Cerebellar cortex (tissue), 1 donor: ENCODE measurements at places on chromosomes 1 and 21.
A peak's percentile ranks its signal among the peaks of the same experiment; 100 is the strongest.

GRCh38 chr1:89556726-89557444, 32.3 kb downstream of the LRRC8B start:
- no peak for DNase-seq

GRCh38 chr1:10399444-10399941, 629 bp downstream of the PGD start:
- peak; percentile 44 for DNase-seq

DNA sequence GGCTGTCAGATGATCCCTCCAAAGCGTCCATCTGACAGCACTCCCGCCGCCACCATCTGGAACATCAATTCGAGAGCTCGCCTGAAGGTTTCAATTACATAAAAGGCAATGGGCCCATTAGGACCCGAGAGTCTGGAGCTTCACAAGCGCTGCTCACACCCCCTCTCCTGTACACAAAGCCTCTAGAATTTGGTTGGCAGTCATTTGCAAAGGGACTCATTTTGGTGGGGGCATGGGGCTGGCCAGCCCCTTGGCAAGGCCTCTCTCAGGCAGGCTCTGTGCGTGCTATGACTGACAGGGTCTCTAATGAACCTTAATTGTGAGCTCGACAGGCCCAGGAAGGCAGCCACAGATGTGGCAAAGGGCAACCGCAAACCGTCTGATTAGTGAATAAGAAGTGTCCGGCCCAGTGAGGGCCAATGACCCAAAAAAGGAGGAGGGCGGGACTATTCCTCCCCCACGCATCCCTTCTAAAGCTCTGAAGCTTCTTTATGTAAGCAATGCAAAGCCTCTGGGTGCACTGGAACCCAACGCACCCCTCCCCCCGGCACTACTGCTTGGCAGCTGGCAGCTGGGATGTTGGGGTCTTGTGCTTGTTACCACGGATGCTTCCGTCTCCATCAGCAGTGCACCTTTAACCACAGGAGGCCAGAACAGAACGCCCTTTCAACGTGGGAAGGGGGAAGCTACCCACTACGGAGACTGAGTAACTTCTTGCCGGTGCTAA, 79.4 kb downstream of the CAPZB start:
- peak; percentile 83 for DNase-seq

DNA sequence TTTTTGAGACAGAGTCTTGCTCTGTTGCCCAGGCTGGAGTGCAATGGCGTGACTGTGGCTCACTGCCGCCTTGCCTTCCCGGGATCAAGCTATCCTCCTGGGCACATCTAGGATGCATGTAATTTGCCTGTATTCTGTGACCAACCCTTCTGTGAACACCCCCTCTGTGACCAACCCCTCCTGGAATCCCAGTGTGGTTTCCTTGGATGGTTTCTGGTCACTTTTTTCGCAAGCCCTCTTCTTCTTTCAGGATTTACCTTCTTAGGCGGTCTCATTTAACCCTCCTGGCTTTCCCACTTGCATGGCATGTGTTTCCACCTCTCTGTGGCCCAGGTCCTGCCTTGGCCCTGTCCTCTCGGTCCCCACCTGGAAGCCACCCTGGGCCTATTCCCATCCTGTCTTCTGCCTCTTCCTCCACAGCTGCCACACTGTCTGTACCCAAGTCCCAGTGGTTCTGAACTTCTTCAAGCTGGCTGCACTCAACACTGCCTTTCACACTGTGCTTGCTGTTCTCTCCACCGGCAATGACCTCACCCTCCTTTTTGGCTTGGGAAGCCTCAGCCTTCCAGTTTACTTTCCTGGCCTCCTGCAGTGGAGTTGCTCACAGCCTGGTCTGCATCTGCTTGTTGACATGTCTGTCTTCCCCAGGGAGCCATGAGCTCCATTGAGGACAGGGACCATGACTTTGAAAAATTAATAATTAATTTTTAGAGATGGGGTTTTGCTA, 57.0 kb downstream of the DISC1 start:
- no peak for DNase-seq

- DNase-seq: no peak
Observed at GRCh38 chr1:203405703-203406438, 54.9 kb upstream of the FMOD start.

DNA sequence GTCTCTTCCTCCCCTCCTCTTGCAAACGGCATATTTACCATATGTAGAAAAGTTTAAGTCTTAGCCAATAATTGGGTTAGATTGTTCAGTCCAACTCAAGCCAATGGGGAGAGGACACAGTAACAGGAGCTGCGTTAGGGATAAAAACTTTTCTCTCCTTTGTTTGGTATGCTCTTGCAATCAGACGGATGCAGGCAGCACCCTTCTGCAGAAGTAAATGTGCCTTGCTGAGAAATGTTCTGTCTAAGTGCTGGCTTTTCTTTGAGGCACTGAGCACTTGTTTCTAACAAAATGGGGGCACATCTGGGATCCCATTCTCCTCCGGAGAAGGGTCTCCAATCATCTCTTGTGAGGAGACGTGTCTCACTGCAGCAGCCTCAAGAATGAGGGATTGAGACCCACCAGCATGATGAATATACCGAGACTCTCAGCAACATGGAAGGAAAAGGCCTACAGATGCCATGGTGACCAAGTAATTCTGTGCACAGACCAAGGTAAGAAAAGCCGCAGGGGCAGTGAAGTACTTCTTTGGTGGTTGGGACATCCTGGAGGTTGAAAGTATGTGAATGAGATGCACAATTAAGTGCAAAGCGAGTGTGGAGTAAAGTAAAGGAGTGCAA, 20.7 kb upstream of the GNG4 start:
- DNase-seq: no peak

GRCh38 chr1:12627296-12627695, 9.3 kb upstream of the DHRS3 start:
- DNase-seq: no peak

DNA sequence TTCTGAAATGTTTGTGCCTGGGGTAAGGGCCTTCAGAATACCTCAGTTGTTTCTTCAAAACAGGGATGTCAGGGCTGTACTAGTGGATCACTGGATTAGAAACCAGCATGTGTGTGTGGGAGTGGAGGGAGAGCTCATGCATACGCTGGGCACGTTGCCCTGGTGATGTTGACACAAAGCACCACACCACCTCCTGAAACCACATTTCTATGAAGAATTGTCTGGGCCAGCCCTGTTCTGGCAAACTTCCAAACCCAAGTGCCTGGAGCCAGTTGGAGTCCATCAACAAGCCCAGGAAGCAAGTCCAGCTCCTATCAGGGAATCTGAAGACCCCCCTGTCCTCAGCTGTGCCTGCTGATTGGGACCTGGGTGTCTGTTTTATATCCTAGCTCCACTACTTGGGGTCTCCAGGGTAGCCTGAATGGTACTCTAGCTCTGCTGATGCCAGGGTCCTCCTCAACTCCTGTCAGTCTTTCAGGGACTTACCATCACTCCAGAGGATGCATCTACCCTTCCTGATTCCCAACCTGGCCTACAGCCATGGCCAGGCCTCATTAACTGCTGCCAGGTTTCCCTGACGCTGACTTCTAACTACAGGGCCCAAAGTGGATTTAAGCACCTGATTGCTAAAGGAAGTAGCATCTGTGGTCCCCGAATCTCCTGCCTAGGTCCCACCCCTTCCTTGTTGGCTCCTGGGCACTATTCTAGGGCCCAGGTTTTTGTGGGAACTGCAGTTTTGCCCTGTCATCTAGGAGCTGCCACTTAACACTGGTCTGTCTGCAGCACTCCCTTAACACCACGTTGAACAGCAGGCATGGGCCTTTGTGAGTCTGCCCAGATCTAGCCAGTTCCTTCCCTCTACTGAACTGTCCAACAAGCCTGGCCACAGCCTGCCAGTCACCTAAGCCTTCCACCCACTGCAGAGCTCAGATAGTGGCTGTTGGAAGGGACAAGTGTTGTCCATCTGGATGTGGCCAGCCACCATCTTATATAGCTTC, 45.5 kb downstream of the LPAR3 start:
- peak; percentile 53 for DNase-seq

GRCh38 chr1:210332233-210332632, 3.5 kb downstream of the HHAT start:
- DNase-seq: no peak

- DNase-seq: no peak
Observed at GRCh38 chr1:36562181-36562685, 79.5 kb upstream of the CSF3R start.

DNA sequence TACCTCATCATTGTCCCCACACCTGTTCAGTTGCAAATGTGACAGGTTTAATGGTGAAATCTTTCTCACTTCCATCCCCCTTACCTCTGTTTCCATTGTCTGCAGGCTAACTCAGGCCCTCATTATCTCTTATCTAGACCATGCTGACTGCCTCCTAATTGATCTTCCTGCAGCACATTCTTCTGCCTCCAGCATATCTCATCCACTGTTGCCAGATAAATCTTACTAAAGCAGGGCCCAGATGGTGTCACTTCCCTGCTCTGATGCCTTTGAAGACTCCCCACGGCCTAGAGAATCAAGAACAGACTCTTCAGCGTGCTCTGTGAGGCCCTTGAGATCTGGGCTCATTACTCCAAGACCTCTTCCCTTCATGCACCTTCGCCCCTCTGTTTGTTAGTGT, 230.1 kb downstream of the DUSP10 start:
- peak; percentile 0 for DNase-seq

DNA sequence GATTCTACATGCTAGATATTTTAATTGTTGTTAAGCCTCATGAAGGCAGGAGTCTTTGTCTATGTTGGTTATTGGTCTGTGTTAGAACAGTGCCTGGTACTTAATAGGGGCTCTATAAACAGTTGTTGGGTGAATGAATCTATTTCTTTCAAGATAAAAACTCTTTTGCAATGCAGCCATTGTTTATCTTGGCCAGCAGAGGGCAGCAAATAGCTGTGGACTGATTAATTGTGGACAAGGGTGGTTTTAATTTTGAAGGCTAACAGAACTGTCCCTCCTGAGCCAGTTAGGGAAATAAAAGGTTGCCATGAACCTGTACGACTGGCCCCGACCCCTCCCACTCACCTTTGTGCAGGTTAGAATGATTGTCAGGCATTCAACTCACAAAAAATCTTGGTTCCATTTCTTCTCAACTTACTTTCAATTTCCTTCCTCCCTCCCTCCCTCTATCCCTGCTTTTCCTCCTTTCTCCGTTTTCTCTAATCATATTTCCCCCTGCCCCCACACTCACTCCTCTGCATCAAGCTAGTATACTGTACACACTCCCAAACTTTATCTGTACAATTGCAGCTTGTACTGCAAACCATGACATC, 66.3 kb upstream of the DIRAS3 start:
- peak; percentile 69 for DNase-seq

- peak; percentile 74 for DNase-seq
Observed at GRCh38 chr1:170594066-170594626, 62.2 kb downstream of the GORAB start.

GRCh38 chr1:38179483-38179882, 132.9 kb upstream of the POU3F1 start:
- no peak for DNase-seq

- no peak for DNase-seq
Observed at GRCh38 chr1:205656236-205656635, 24.1 kb downstream of the SLC45A3 start.

- peak; percentile 61 for DNase-seq
Observed at GRCh38 chr1:220689666-220690065, 497 bp upstream of the C1orf115 start.
